ENCODE measurements at places on chromosomes 5 and 9. TPM values are rescaled to one million over a fixed set of nuclear protein-coding genes. Genes with fewer than 3 reads are reported as not detected.

GRCh38 chr5:102799017-102799416 is 43.9 kb downstream of the PAM start:
- no peak for DNase-seq

- DNase-seq, result no peak
Observed at GRCh38 chr9:71675857-71676165, 92.5 kb downstream of the CEMIP2 start.

GRCh38 chr9:85156652-85157051 is 487.1 kb downstream of the NTRK2 start:
- DNase-seq, result no peak

- DNase-seq, result no peak
Observed at GRCh38 chr5:135439231-135440205, 7.6 kb downstream of the DCANP1 start.

DNA sequence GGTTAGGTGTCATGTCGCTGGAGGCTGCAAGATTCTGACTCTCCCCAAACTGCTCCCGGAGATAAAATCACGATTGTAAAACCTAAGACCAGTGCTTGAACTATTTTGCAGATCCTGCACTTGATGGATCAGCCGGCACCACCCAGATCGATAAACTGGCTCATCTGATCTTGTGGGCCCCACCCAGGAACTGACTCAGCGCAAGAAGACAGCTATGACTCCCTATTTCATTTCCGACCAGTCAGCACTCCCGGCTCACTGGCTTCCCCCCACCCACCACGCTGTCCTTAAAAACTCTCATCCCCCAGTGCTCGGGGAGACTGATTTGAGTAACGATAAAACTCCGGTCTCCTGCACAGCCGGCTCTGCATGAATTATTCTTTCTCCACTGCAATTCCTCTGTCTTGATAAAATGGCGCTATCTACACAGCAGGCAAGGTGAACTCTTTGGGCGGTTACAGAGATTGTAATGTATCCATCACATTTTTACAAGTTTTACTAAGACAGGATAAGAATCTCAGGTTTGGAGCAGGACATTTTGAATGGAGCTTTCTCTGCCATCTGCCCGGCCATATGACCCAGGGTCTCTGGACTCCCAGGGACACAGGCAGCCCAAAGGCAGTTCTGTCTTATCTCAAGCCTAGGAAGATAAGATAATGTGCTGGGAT is 10.6 kb upstream of the PPP1R26 start:
- no peak for DNase-seq

- no peak for DNase-seq
Observed at GRCh38 chr5:55731848-55732247, 6.0 kb upstream of the DDX4 start.

- no peak for DNase-seq
Observed at GRCh38 chr9:85276741-85277140, 465.0 kb downstream of the AGTPBP1 start.

DNA sequence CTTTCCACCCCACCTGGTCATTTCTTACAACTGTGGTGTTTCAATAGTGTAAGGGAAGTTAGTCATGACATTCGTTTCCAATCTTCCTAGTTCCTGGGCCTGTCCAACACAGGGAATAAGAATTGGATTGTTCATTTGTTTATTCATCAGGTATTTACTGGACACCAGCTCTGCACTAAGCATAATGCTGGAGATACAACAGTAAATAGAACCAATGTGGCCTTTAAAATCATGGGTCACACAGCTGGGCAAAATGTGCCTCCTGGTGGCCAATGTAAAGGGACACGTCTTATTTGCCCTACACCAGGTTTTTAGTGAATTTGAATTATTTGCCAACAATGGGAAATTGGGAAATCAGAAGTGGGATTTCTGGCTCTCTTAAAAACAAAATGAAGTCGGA is 10.4 kb downstream of the ABLIM3 start:
- DNase-seq, result no peak

DNA sequence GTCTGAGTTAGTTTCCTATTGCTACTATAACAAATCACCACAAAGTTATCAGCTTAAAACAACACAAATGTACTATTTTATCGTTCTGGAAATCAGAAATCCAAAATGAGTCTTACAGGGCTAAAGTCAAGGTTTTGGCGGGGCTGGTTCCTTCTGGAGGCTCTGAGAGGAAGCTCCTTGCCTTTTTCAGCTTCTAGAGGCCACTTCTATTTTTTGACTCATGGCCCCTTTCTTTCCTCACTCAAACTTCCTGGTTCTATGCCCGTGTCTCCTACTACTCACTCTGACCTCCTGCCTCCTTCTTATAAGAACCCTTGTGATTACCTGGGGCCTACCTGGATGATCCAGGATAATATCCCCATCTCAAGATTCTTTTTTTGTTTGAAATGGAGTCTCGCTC is 48.2 kb downstream of the GABBR2 start:
- DNase-seq, result no peak

- DNase-seq, result no peak
Observed at GRCh38 chr5:43840424-43841125, 237.6 kb downstream of the NNT start.

DNA sequence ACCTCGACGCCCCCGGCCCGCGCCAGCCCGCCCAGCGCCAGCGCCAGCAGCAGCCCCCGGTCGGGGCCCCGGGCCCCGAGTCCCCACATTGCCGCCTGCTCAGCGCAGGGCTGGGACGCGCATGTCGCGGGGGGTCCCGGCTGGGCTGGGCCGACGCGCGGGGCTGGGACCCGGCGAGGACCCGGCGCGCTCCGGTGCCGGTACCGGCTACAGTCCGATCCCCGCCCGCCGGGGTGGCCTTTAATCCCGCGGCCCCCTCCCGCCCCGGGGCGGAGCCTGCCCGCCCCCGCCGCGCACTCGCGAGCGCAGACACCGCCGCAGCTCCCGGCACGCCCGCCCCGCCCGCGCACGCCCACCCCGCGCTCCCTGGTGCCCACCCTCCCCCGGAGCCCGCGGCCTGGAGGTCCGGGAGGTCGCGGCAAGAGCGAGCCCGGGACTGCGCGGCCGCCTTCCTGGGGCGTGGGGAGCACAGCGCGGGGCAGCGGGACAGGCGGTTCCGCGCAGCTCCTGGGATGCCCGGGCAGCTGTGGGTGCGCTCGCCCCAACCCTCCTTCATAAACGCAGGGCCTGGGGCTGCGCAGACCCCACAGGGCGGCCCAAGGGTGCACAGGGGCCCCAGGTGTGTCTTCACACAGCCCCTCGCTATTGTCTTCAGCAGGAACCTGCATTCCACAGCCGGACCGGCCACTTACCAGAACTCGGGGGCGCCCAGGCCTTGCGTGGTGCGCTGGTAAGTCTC is at the start of gene SLC9A3:
Gene SLC9A3, minus strand, starts transcription at position 216 of the 739 bp plus-strand sequence.
- no peak for DNase-seq

- no peak for DNase-seq
Observed at GRCh38 chr9:86061972-86062739, 37.2 kb downstream of the GOLM1 start.

DNA sequence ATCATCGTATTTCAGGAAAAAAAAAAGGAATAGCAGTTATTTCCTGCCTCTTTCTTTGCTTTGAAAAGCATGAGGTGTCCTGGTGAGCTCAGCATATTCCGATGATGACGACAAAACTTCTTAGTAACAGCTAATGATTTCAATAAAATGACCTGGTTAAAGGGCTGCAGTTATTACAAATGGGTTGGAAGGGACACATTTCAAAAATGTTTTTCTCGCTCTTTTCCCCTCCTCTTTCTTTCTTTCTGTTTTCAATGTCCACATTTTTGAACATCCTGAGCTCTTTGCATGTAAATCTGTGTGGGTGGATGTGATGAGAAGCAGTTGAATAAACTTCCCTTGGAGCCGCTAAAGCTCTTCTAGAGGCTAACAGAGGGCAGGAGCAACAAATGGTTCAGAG is 186.8 kb upstream of the SLC27A6 start:
- DNase-seq, result no peak

DNA sequence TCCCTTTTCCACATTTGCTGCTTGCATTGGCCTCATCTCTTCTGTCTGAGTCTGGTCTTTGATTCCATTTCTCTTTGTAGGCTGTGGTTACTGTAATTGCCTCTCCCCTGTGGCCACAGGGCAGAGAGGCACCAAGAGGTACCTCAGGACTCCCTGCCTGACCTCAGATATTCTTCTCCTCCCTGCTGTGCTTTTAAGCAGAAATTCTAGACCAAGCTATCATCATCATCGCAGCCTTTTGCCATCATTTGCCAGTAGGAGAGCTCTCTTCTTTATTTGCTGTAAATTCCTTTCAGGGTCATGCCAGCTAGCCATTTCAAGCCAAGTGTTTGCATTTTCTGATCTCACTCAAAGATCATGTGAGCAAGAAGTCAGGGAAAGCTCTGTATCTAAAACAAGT is 369.6 kb downstream of the ICE1 start:
- no peak for DNase-seq

GRCh38 chr9:22208846-22209585 is 199.9 kb upstream of the CDKN2B start:
- no peak for DNase-seq

- no peak for DNase-seq
Observed at GRCh38 chr5:15124871-15125568, 253.4 kb upstream of the ANKH start.

DNA sequence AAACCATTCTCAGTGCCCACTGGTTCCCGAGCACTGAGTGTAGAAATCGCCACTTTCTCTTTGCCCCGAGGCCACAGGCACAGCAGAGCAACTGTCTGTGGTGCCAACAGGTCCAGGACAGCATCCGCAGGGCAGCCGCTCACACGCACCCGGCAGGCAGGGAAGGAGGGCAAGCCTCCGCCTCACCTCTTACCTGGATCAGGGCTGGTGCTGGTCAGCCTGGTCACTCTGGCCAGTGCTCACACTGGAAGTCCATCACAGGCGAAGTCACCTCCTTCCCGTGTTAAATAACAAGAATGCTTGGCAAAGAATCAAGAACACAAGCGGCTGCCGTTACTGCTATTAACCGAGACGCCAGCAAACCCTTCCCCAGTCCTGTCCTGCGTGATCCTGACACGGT is 13.7 kb downstream of the DIPK1B start:
- DNase-seq, result no peak

- no peak for DNase-seq
Observed at GRCh38 chr5:106699796-106700195, 970.9 kb downstream of the EFNA5 start.

DNA sequence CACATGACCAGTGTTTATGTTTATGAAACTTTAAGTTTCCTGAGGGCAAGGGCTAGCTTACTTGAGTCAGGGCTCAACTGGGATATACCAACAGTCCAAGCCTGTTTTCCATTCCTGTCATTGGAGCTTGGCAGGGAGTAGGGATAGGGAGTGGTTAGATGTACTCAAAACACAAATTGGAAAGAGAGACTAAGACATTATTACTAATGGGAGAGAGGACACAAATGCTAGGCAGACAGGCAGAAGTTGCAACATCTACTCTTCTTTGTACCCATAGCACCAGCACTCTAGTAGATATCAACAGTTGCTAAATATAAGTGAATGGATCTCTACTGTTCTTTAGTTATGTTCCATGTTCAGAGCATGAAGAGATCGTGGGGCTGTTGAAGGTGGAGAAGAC is 62.8 kb downstream of the NPR3 start:
- no peak for DNase-seq

- DNase-seq, result no peak
Observed at GRCh38 chr5:33306758-33307157, 134.0 kb upstream of the TARS1 start.

DNA sequence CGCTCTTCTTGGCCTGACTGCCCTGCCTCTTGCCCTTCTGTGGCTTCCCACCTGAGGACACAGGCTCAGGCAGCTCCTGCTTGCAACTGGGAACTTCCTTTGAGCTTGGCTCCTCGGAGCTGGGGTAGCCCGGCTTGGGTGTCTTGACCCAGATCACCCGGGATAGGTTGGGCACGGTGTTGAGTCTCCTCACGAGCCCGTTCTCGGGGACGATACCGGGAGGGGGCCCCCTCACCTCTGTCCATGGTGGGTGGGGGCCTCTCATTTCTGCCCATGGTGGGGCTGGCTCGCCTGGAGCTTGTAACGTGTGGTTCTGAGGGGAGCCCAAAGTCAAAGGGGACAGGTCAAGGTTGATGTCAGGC is 7.8 kb upstream of the DDX41 start:
- no peak for DNase-seq

DNA sequence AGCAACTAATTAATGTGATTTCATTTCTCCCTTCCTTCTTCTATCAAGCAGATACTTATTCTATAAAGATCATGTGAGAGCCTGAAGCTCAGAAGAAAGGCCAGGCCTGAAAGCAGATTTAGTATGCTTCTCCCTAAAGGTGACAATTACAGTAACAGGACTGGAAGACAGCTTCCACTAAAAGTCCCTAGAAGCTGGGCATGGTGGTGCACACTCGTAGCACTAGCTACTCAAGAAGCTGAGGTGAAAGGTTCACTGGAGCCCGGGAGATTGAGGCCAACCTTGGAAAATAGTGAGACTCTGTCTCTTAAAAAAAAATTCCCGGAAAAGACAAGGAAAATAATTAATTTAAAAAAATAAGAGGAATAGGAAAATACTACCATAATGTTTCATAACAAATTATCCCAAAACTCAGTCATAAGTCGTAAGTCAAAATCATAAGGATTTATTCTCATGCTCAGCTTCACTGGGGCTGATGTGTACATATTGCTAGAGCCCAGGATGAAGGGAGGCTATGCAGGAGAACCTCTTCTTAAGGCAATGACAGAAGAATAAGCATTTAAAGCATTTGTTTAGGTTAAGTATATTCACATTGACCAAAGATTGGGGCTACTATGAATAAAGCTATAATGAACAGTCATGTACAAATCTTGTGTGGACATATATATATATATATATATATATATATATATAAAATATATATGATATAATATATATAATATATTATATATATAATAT is 210.8 kb upstream of the SMARCA2 start:
- DNase-seq, result no peak

DNA sequence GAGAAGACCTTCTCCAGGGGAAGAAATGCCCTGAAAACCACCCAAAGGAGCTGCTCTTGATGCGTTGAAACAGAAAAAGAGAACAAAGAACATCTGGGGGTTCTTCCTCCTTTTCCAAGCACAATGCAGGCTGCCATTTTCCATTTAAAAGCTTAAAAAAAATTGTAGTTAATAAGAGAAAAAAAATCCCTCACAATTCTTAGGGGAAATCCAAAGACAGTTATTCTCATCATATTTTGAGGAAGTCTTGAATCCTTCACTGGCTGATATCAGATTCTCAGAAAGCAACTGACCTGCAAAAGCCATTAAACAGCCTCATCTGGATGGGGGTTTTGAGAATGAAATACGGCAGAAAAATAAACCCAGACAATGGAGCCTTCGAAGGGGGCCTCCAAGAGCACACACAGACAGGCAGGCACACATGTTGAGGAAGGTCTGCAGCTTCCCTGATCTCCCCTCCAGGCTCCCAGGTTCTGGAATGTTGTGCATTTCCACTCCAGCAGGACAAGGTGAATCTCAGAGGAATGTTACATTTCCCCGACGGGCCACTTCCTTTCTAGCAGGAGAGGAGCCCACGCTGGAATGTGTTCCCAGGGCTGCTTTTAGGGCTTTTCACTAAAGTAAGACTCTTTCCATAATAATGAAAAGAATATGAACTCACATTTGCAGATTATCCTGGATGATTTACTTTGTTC is 159.4 kb upstream of the S1PR3 start:
- no peak for DNase-seq

MARCOL gene
- not detected for total RNA-seq

PRUNE2 gene
- total RNA-seq, result 13.1 TPM

ARL14EPL gene
- total RNA-seq, result not detected

TIMD4 gene
- 0.13 TPM for total RNA-seq

ANKHD1 gene
- total RNA-seq, result 113 TPM

N4BP3 gene
- 41.6 TPM for total RNA-seq

TRIM36 gene
- total RNA-seq, result 20.0 TPM
